ENCODE measurements at places on chromosomes 3 and 15.

DNA sequence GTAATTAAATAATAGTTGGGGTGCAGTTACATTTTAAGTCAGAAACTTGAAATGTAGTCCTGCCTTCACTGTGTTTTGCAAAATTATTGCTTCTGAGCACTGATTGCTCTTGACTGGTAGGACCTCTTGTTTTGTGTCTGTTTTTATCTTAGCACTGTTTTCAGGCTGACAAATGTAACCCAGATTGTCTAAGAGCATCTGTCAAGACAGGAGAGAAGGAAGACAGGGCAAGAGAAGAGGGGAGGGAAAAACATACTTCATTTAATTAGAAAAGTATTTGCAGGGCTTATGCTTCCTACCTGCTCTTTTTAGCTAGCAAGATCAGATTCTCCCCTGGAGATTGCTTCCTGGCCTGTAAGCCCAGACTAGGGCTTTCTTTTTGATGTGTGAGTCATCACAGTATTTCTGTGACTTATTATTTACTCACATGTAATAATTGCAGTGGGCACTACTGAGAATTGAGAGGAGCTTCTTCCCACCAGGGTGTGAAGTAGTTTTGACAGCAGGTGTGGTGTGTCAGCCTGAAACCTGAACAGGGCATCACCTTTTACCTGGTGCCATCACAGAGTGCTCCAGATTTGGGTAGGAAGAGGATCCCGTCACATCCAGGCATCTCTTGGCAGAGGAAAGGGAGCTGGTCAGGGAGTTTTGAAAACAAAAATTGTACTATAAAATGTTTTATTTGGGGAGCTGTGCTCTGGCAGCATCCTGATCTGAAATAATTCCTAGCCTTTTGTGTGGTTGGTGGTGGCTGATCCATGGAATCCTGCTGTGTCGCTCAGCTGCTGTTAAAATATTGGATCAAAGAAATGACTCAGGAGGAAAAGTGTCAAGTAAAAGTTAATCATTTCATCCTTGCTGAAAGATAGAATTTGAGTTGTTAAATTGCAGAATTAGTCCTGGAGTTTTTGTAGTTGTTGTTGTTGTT is 98.2 kb downstream of the TMEM108 start:
- DNase-seq, result peak; percentile 40

GRCh38 chr15:90645873-90646575 is 71.1 kb upstream of the BLM start:
- no peak for DNase-seq

- no peak for DNase-seq
These were observed 54.2 kb downstream of the GRIP2 start for GRCh38 chr3:14485981-14486380.

DNA sequence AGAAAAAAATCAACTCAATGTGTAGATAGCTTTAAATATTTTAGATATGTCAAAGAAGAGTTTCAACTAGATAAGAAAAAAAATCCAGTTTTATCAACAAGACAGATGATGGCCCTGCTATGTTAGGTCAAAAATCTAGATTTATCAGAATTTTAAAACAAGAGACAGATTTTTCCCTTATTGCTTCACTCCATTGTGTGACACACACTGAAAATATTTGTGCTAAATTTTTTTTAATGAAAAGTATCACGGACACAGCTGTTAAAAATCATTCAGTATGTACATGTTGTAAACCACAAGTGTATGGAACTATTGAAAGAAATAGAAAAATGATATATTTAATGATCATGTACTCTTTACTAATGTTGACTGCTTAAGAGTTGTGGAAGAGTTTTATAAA is 43.6 kb downstream of the FOXB1 start:
- no peak for DNase-seq

GRCh38 chr15:70142322-70143191 is 44.8 kb upstream of the TLE3 start:
- DNase-seq, result no peak

- DNase-seq, result no peak
These were observed 37.9 kb downstream of the ATP1B3 start for GRCh38 chr3:141914311-141914710.

- DNase-seq, result no peak
These were observed 16.2 kb downstream of the CDIN1 start for GRCh38 chr15:36595611-36596010.

All from NCI-H2081 treated with DMSO at 0.1 percent for 48 hours (cell line).